ENCODE measurements at places on chromosomes 16 and 17.

DNA sequence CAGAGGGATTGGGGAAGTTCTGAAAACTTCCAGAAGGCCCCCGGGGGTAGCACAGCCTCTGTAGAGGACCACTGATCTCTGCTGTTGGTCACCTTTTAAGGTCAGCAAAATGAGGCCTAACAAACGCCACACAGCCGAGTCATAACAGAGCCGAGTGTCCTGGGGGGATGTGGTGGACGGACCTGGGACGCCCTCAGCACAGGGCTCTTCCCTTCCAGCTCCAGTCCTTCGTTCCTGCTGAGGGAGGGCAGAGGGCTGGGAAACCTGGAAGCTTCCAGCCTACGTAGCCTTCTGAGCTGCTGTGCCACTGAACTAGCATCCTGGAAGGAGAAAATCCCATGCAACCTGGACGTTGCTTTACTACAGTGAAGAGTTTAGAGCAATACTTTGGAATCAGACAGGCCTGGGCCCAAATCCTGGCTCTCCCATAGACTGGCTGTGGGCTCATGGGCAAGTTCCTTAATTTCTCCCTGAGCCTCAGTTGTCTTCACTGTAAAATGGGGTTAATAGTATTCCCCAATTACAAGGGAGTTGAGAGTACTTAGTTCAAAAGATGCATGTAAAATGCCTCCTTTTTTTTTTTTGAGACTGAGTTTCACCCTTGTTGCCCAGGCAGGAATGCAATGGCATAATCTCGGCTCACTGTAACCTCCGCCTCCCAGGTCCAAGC, 34.4 kb upstream of the ZCCHC14 start:
- DNase-seq, result no peak

- DNase-seq, result no peak
Observed at GRCh38 chr17:41547921-41548843, 20.1 kb upstream of the KRT19 start.

DNA sequence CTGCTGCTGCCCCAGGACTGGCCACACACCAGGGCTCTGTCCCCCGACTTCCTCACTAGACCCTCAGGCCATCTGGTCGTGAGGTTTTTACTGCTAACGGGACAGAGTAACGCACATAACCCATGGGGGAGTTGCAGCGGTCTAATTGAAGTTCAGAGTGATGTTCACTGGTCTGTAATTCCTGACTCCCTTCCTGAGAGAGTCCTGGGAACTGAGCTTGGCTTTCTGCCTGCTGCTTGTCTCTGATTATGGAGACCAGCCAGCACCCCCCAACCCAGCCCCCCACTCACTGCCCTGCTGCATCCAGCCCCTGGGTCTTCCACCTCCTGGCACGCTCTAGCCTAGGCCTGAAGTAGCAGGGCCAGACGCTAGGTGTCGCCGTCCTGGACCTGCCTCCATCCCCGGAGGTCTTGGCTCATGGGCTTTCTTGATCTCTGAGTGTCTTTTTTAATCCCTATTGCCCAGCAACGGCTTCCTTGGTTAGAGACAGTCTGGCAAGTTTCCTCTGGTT, 192.9 kb downstream of the CCDC182 start:
- no peak for DNase-seq

DNA sequence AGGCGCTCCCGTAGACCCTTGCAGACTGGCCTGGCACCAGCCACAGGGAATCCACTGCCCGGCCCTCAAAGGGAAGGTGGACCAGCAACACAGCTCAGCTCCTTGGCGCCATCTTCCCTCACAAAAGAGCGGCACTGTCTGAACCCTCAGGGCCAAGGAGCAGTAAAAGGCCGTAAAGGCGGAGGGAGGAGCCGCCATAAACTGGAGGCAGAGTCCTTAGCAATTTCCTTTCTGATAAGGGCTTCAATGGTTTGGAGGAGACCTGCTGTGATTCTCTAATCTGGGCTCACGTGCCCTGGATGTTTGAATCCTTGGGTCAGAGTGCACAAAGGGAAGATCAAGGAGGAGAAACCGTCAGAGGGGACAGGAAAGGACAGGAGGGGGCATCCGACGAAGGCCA, 15.5 kb upstream of the AXIN2 start:
- no peak for DNase-seq

DNA sequence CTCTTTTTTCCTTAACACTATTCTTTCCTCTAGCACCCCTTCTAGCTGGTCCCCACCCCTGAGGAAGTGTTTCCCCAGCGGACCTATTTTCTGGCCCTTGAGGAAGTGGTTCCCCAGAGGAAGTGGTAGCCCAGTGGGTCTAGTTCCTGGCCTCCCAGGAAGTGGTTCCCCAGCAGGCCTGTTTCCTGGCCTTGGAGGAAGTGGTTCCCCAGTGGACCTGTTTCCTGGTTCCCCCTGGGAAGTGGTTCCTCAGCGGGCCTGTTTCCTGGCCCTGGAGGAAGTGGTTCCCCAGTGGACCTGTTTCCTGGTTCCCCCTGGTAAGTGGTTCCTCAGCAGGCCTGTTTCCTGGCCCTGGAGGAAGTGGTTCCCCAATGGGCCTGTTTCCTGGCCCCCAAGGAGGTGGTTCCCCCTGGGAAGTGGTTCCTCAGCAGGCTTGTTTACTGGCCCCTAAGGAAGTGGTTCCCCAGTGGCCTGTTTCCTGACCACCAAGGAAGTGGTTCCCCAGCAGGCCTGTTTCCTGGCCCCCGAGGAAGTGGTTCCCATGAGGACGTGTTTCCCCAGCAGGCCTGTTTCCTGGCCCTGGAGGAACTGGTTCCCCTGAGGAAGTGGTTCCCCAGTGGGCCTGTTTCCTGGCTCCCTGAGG, 58.3 kb downstream of the NTN1 start:
- no peak for DNase-seq

Measured in esophagus squamous epithelium (tissue), 5 donors.